ENCODE measurements at places on chromosomes 11 and 22. TPM values are rescaled to one million over a fixed set of nuclear protein-coding genes. Genes with fewer than 3 reads are reported as not detected.

DNA sequence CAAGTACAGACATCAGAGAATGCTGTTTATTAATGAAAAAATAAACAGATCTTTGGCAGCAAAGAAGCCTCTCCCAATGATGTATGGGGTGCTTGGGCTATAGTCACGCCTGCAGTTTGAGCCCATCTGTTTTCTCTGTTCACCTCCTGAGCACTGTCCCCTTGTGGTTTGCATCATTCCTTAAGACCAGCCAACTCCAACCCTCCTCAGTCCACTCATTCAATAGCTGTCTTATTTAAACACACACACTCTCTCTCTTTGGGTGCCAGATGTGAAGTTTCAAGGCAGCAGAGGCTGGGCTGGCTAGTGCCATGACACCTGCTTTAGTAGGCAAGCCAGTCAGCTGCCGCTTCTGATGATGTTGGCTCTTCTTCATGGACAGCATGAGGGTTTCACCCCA, 58.1 kb downstream of the POLD3 start:
- DNase-seq: no peak

GRCh38 chr22:31881200-31881599, 63.1 kb upstream of the YWHAH start:
- no peak for DNase-seq

- no peak for DNase-seq
These were observed 77.7 kb downstream of the STIM1 start for GRCh38 chr11:3933165-3933628.

DNA sequence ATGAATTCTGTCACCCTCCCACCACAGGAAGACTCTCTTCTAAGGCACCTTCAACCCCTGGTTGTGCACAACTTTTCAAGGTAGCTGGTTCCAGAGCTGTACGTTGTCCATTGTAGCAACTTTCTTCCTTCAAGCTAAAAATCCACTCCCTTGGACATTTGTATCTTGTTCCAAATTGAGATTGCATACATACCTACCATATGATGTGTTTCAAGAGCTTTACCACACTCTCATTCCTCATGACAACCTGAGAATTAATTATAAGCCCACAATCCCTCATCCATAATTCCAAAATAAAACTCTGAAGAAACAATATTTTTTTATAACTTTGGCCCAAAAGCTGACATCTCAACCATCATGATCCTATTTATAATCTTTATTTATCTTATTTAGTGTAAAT, 3.0 kb downstream of the OR52W1 start:
- no peak for DNase-seq

GRCh38 chr11:64015935-64016845, 19.5 kb upstream of the FLRT1 start:
- DNase-seq: no peak

GRCh38 chr11:70692131-70692530, 293.8 kb downstream of the CTTN start:
- no peak for DNase-seq

DNA sequence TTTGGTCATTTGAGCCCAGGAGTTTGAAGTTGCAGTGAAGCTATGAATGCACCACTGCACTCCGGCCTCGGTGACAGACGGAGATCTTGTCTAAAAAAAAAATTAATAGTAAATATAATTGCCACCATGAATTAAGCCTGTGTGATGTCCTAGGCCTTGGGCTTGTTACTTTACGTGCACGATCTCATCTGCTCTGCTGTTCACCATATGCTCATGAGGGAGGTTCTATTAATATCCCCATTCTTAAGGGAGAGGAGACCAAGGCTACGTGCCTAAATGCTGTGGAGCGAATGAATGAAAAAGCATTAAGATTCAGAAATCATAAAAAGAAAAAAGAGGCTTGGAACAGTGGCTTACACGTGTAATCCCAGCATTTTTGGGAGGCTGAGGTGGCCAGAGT, 2.6 kb upstream of the ATG2A start:
- DNase-seq: peak; percentile 69

- DNase-seq: no peak
These were observed 410.9 kb upstream of the B3GAT1 start for GRCh38 chr11:134822897-134823296.

- DNase-seq: no peak
These were observed 6.0 kb upstream of the TUBA8 start for GRCh38 chr22:18104566-18104965.

- no peak for DNase-seq
These were observed 172.4 kb upstream of the MPPED2 start for GRCh38 chr11:30758518-30758917.

DNA sequence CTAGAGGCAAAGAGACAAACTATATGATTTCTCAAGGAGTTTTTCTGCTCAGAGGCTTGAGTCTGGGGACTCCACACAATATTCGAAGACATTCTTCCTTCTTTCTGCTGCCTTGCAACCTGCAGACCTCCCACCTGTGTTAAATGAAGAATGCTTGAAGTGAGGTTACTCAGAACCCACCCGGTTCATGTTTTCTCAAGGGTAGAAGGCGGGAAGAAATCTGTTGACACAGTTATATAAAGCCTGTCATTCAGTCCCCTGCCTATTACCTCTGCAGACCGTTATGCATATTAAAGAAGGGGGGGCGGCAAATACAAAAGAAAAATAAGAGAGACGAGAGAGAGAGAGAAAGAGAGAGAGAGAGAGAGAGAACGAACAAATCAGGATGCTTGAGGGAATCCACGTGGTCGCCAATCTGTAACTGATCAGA, 2.2 kb upstream of the KMT2A start:
- DNase-seq: peak; percentile 83

- DNase-seq: no peak
These were observed 29.7 kb downstream of the FAR1 start for GRCh38 chr11:13698132-13698531.

- DNase-seq: no peak
These were observed 3.6 kb upstream of the PHLDA2 start for GRCh38 chr11:2932850-2933251.

DNA sequence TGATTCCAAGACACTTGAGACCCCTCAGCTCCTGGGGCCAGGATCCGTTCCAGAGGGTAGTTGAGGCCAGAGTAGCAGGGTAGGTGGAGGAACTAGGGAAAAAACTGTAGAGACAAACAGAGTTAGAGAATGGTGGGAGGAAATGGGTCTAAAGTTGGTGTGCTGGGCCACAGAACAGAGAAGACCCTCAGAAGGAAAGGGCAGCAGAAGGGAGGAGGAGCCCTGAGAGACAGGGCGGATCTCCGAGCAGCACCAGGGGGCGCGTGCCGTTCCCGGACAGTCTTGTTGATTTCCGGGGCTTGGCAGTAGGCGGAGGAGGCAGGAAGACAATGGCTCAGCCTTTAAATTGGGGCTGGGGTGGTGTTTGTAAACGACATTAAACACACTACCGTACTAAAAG, 2.4 kb upstream of the CECR2 start:
- DNase-seq: no peak

DNA sequence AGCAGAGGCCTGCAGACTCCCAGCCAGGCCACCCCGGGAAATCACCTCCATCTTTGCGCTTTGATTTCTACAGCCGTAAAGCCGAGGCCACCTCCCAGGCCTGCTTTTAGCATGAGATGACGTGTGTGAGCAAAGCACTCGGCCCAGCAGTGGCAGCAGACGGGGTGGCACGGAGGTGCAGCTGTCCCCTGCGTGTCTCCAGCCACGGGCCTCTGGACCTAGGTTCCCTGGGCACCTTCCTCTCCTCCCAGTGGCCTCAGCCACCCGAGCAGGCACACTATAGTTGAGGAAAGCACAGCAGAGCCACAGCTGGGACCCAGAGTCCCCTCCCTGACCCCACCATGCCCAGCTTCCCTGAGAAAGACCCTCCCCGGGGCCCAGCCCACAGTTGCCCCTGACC, 15.9 kb downstream of the GNAZ start:
- DNase-seq: no peak

GRCh38 chr11:76023236-76024068, 182.8 kb downstream of the WNT11 start:
- peak; percentile 31 for DNase-seq

- DNase-seq: no peak
These were observed 26.0 kb downstream of the IL10RA start for GRCh38 chr11:118012083-118012669.

- DNase-seq: no peak
These were observed 151.1 kb upstream of the ISX start for GRCh38 chr22:34914846-34915245.

DNA sequence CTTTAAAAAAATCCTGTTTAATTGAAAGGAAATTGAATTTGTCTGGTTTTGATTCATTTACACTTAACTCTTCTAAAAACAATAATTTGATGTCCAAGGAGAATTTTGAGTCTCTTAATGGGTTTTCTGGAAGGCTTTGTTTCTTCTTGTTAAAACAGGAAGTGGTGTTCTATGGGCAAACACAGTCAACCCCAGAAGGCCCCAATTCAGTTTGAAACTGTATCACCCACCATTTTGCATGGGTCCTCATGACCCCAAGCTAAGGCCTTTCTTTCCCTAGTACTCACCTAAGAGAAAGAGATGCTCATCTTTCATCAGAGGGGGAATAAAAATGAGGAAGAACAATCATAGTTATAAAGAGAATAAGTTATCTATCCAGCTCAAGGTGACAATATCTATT, 10.6 kb downstream of the FLI1 start:
- no peak for DNase-seq

DNA sequence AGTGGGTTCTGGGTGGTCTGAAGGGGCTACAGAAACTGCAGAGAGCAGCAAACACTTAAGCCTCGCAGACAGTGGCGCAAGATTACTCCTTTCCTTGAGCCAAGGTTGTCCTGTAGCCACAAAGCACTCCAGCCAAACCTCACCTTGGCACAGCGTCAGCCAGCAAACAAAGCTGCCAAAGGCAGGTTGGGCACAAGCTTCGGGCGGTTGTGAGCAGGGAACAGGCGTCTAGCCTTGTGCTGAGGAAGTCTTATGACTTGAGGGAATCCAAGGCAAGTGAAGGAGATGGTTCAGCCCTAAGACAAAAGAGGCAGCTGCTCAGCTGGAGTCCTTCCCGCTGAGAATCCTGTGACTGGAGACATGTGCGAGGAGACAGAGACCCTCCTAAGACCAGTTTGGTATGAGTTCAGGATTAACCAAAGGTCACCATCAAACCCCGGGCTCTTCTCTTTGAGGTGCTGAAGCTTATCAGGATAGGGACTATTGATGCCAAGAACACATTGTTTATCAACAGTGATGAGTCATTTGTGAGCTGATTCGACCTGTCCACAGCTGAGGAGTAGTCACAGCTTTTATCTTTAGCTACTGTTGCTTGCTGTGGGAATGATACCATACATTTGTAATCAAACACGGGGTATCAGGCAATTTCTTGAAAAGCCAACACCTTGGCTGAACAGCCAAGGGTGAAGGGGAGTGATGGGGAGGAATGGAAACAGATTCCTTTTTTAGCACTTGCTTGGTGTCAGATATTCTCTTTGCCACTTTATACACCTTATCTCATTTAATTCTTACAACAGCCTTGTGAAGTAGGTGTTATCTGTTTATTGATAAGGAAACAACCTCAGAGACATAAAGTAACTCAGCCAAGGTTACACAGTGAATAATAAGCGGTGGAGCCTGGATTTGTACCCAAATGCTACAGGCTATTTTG, 4.6 kb downstream of the ADM start:
- DNase-seq: peak; percentile 83

- DNase-seq: no peak
These were observed 14.2 kb upstream of the ISX start for GRCh38 chr22:35051791-35052190.

DNA sequence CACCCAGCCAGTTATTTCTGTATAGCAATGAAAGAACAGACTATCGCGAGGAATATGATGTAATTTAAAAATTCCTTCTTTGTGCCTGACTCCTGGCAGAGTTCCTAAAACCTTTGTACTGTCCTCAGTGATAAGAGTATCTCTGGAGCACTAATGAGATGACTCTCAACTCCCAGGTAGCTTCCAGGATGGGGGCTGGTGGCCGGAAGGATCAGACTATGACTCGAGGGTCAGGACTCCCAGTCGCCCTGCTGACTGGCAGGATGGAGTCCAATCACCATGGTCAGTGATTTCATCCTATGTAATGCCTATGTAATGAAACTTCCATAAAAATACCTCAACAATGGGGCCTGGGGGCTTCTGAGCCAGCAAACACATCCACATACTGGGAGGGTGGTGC, 135.1 kb downstream of the SHANK2 start:
- no peak for DNase-seq

- peak; percentile 86 for DNase-seq
These were observed 78.3 kb upstream of the AKIP1 start for GRCh38 chr11:8832571-8833260.

DNA sequence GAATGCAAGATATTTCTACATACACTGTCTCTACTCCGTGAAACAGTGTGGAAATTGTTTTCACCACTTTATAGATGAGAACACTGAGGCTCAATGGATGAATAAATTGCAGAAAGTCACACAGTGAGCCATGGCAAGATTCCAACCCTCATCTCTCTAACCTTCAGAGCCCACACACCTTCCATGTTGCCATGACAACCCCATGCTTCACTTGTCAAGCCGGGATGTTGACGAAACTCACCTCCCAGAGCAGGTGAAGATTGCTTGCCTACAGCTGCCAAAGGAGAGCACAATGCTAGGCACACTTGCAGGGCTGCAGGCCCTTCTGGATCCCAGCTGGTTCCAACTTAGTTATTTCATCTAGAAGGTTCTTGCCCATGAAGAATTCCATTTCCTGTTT, 71.4 kb upstream of the SEZ6L start:
- DNase-seq: no peak

GRCh38 chr11:108596701-108597100, 3.1 kb upstream of the EXPH5 start:
- DNase-seq: no peak

DNA sequence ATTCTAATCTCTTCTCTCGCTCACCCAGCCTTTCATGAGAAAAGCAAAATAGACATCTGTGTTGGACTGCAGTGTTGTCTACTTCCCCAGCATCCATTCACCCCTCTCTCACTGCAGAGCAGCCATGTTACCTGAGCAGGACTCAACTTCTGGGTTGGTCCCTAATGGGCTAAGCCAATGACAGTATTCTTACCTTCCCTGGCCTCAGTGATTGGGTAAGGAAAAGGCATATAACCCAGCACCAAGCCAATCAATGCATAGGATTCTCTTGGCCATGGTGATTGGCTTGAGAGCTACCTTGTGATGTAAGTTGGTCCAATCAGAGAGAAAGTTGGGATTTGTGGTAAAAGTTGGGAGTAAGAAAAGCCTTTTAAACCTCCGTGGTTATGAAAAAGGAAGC, 99.8 kb upstream of the NECTIN1 start:
- DNase-seq: no peak

AHNAK gene
- total RNA-seq: 197 TPM

MRGPRX4 gene
- total RNA-seq: not detected

WNT11 gene
- 21.6 TPM for total RNA-seq

MMP1 gene
- total RNA-seq: 21.5 TPM

KCTD14 gene
- total RNA-seq: 9.6 TPM

OR9I1 gene
- not detected for total RNA-seq

OR5A1 gene
- total RNA-seq: not detected

PKDREJ gene
- total RNA-seq: not detected

IFITM10 gene
- not detected for total RNA-seq

ACTN3 gene
- 42.0 TPM for total RNA-seq

ANKK1 gene
- total RNA-seq: not detected

TOLLIP gene
- total RNA-seq: 30.0 TPM

METTL15 gene
- 13.9 TPM for total RNA-seq

ELP4 gene
- 48.8 TPM for total RNA-seq

NPAS4 gene
- not detected for total RNA-seq

C11orf16 gene
- not detected for total RNA-seq

TMPRSS13 gene
- total RNA-seq: not detected

PDGFD gene
- total RNA-seq: 5.7 TPM

CYB5R3 gene
- 44.6 TPM for total RNA-seq
